ENCODE measurements at places on chromosomes 7 and 10.

GRCh38 chr10:124949543-124949942 lies 7.6 kb downstream of the ZRANB1 start:
- DNase-seq, result no peak

DNA sequence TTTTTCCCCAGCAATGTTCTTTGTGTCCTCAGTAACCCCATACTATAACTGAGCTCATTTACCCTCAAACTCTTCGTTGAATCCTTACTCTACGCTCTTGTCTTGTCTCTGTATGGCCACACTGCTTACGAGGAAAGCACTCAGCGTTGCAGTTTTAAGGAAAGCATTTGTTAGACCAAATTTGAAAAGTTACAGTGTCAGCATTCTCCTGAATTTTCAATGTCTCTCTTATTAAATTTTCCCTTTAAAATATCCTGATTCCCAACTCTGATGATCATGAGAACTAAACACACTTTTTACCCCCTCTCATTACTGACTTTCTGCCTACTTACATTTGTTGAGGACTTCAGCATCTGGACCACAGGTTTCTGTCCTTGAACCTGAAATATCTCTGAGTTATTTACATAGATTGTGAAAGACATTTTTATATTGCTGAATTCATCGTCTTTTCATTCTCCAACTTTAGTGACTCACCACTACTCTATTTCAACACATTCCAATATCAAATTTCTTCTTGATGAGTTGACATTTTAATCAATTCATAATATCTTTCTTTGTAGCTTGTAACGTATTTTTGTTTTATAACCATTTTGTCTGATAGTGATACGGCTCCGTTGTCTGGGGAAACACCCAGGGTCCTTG lies 19.8 kb upstream of the VWDE start:
- no peak for DNase-seq

- no peak for DNase-seq
Observed at GRCh38 chr7:131047651-131048304, 279.9 kb upstream of the MKLN1 start.

- DNase-seq, result no peak
Observed at GRCh38 chr10:122142641-122143237, 128.4 kb upstream of the BTBD16 start.

- no peak for DNase-seq
Observed at GRCh38 chr10:71526653-71527052, 129.9 kb downstream of the CDH23 start.

DNA sequence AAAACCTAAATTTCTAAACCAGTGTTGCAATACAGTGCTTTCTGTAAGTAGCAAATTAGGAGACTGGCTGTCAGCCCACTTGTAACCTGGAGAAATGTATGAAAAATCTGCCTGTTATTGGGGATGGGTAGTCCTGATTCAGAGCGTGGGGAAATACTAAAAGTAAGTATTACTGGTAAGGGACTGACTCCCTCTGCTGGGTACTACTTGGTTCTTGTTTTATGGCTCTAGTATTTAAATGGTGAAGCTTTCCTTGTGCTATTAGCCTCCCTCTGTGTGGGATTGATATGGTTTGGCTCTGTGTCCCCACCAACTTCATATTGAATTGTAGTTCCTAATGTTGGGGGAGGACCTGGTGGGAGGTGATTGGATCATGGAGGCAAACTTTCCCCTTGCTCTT lies 886.1 kb downstream of the SORCS1 start:
- no peak for DNase-seq

- DNase-seq, result no peak
Observed at GRCh38 chr7:151381348-151382078, 28.3 kb downstream of the WDR86 start.

GRCh38 chr7:101912716-101913110 lies 95.3 kb downstream of the CUX1 start:
- DNase-seq, result no peak

DNA sequence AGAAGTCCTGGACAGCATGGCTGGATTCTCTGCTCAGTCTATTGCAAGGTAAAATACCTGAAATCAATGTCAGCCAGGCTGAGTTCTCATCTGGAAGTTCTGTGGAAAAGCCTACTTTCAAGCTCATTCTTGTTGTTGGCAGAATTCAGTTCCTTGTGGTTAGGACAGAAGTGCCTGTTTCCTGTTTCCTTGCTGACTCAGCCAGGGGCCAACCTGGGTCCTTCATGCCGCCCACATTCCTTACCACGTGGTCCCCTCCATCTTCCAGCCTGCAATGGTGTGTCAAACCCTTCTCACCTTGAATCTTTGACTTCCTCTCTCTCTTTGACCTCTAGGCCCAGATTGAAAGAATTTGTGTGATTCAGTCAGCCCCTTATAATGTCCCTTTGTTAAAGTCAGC lies 197.1 kb upstream of the STK17A start:
- DNase-seq, result no peak

DNA sequence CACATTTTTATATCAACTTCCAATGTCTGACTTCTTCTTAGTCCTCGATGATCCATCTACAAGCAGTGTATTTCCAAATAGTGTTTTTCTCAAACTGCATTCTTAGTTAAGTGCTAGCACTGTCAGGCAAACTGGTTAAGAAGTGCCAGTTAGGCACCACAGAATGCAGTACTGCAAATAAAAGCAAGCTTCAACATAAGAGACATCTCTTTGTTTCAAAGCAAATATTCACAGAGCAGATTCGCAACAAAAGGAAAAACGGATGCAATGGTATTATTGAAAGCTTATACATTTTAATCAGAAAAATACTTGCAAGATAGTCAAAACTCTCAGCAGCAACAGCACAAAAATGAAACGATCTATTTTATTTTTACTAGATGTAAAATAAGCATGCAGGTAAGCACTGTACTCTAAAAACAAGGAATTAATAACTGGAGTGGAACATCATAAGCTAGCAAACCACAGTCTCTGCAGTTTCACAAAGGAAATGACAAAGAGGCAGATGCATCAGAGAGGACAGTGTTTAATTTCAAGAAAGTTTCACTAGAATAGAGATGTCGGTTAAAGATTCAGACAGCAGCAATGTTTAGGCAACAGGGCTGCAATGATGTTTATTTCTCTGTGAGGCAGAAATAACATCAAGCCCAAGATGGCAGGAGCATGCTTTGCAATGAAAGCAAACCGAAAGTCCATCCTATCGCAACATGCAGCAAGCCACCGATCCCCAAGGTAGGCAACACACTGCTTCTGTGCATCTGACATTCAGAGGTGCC lies 82.0 kb downstream of the FGFR2 start:
- no peak for DNase-seq

DNA sequence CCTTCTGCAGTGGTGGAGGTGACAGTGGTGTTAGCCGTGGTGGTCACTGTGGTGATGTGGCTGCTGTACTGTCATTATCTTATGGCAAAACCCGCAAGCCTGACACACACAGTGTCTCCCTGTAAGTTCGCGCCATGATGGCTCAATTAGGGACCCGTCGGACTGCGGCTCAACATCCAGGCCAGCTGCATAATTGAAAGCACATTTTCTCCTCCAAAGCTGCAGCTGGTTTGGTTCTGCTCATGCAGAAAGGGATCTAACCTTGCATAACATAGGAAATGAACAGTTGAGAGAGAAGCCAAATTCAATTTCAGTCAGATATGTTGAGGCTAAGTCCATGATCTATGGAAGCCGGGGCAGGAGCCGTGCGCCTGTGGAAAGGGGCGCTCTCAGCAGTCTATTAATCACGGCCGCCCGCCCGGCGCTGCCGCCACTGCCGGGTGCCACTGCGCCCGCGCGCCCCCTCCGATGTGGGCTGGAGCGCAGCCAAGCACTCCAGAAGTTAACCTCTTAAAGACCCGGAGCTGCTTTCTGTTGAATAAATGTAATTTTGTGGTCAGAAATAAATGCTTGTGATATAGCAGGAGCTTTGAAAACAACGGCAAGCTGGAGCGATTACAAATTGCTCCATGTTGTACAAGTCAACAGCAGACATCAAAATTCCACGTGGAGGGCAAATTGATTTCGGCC lies 227.7 kb downstream of the CUX1 start:
- no peak for DNase-seq

DNA sequence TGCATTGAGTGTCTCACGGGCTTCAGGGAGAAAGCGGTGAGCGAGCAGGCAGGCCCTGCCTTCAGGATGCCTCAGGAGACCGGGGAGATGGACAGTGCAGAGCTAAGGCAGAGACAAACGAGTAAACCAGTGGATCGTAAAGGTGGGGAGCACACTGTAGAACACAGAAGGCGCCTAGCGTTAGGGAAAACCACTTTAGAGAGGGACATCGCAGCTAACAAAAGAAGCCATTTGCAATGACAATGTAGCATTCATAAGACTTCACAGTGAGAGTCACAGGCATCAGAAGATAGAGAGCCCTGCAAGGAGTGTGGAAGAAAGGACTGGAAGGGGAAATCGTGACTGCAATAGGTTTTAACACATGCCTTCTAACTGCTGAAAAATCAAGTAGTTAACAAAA lies 54.9 kb upstream of the TMEM273 start:
- DNase-seq, result no peak

GRCh38 chr7:81743201-81743600 lies 26.6 kb downstream of the HGF start:
- no peak for DNase-seq

DNA sequence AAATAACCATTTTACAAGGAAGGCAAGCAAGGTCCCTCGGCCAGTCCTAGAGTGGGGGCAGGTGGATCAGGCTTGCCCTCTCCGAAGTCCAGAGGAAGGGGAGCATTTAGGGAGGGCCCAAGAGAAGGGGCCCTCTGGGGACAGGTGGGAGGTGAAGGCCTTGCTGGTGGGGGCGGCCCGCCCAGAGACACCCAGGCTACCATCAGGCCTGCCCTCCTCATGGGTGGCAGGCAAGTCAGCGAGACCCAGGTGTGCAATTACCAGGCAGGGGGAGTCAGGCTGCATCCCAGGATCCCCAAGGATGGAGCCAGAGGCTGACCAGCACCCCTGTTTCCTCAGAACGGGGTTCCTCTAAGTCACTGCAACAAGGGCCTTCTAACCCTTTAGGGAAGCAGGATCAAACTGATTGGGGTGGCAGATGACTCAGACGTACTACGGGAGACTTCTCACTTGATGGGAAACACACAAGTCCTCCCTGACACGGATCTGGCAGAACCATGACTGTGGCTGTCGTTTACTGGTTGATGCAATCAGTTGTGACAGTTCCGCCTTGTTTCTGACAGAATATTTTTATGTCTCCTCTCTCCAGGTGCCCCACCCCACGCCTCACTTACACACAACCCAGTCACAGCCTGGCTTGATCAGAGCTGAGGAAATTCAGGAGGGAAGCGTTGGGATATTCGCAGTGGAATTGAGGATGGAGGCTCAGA lies 8.2 kb downstream of the LOXL4 start:
- no peak for DNase-seq

DNA sequence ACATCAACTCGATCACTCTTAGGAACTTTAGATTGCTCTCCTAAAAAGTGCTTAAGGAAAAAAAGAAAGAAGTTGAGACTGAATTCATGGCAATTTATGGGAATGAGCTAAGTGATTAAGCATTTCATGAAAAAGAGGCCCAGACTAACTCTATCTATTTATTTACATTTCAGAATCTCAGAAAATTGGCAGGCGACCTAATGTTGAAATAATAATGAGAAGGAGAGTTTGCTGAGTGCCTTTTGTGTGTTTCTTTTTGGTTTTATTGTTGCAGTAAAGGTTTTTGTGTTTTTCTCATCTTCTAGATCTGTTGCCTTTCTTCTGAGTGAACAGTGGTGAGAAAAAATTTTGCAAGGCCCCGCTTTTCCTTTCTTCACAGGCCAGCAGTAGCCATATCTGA lies 3.8 kb downstream of the GRK5 start:
- no peak for DNase-seq

GRCh38 chr10:33330543-33331378 lies 3.7 kb downstream of the NRP1 start:
- DNase-seq, result no peak

DNA sequence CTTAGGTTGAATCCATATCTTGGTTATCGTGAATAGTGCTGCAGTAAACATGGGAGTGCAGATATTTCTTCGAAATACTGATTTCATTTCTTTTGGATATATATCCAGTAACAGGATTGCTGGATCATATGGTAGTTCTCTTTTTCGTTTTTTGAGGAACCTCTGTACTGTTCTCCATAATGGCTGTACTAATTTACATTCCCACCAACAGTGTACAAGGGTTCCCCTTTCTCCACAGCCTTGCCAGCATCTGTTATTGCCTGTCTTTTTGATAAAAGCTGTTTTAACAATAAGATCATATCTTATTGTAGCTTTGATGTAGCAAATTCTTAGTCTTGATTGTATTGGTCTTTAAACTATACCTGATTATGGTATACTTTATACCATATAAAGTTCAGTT lies 45.3 kb downstream of the ZNRF2 start:
- no peak for DNase-seq

- DNase-seq, result no peak
Observed at GRCh38 chr10:88759366-88760101, at the start of gene LIPN. Gene LIPN (plus strand): TSS chr10:88760020. CDS start chr10:88761406, 1,386 bp downstream.

- DNase-seq, result no peak
Observed at GRCh38 chr10:70679498-70679897, 7.2 kb downstream of the ADAMTS14 start.

GRCh38 chr10:5670662-5671375 lies 4.4 kb upstream of the ASB13 start:
- no peak for DNase-seq

DNA sequence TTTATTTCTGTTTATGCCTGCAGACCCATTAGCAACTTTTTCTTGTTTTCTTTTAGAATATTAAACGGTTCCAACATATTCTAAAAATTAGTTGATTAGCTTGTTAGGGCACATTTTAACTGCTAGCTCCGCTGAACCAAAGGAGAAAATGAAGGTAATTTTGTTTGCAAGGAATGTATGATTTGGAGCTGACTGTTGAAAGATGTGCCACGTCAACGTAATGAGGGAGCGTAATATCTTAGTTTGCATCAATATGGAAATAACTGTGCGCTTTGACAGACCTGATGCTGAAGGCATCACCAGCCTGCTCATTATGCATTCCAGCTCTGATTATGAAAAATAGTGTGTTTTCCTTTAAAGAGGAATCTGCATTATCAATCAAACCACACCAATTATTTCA lies 102.0 kb upstream of the CTBP2 start:
- DNase-seq, result no peak

- DNase-seq, result no peak
Observed at GRCh38 chr10:70715853-70716795, 43.8 kb downstream of the ADAMTS14 start.

- DNase-seq, result no peak
Observed at GRCh38 chr10:84424731-84425167, 96.4 kb downstream of the CCSER2 start.

GRCh38 chr10:62352356-62352970 lies 21.7 kb upstream of the ZNF365 start:
- DNase-seq, result no peak

DNA sequence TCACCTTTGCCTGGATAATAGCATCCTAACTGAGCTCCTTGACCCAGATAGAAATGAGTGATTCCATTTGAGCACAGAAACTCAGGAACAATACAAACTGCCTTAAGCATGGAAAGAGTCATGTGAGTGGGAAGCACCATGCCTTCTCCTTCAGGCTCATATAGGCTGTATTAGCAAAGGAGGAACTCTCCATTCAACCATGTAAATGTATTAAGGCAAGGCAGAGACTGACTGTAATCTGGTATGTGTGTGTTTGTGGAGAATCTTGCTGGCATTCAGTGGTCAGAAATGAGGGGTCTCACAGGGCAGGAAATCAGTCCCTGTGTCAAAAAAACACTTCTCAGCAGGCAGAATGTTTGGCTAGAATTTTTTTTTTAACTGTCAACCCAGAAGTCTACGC lies 40.2 kb downstream of the COA1 start:
- DNase-seq, result no peak

Data from esophagus squamous epithelium (tissue), 5 donors.